ENCODE measurements at places on chromosomes 3 and 15. TPM values are rescaled to one million over a fixed set of nuclear protein-coding genes. Genes with fewer than 3 reads are reported as not detected.

- DNase-seq, result no peak
Observed at GRCh38 chr3:38907426-38907825, 91.4 kb upstream of the SCN10A start.

DNA sequence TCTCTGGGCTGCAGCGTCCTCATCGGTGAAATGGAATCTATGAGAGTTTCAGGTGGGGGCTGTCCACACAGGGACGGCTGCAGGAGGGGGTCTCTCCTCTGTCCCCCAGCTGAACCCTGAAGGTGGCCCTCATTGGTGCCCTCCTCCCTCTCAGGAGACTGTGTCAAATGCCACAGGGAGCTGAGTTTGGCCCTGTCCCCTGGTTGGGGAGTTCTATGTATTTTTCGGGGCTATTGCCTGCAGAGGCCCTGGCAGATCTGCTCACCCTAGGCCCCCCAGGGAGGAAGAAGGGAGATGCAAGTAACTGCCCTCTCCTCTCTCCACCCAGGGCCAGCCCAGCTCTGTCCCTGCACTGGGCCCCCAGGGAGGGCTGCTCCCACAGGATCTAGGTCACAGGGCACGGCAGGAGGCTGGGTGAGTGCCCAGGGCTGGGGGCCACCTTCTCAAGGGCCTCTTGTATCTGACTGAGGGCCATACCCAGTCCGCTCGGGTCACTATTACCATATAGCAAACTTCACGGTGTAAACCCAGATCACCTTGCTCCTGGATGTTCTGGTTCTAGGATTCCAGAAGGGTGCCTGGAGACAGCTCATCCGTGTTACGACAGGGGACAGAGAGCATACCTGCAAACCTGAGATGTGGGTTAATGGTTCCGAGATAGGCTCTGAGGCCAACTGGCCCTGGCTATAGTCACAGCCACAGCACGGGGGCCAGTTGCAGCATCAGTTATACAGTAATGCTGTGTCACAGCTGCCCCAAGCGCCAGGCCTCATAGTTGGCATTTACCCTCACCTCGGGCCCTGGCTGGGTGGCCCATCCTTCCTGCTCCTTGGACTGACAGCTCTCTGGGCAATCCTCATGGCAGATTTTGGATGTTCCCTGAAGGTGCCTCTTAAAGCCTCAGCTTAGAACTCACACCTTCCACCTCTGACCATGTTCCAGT is 102.4 kb upstream of the PRR23E start:
- no peak for DNase-seq

DNA sequence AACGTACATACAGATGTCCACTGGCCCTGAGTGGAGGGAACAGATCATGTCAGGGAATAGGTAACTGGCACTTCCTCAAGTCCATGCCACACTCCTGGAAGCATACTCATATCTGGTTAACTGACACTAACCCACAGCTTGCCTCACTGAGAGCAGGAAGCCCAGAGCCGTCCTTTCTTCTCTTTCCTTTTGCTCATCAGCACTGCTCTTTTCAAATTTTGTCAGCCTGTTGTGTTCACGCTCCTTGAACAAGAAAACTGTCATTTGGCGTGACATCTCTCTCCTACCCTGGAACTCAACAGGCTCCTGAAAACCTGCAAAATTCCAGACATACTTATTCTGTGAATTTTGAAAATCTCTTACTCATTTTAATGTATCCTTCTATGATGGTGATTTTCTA is 360.2 kb downstream of the MAGI1 start:
- no peak for DNase-seq

GRCh38 chr3:155231792-155232191 is 61.7 kb downstream of the STRIT1 start:
- no peak for DNase-seq

- DNase-seq, result peak; percentile 7
Observed at GRCh38 chr3:169148448-169149348, 514.8 kb downstream of the MECOM start.

GRCh38 chr3:73255609-73256029 is 194.2 kb downstream of the EBLN2 start:
- no peak for DNase-seq

GRCh38 chr3:185726254-185726967 is 98.4 kb downstream of the IGF2BP2 start:
- no peak for DNase-seq

DNA sequence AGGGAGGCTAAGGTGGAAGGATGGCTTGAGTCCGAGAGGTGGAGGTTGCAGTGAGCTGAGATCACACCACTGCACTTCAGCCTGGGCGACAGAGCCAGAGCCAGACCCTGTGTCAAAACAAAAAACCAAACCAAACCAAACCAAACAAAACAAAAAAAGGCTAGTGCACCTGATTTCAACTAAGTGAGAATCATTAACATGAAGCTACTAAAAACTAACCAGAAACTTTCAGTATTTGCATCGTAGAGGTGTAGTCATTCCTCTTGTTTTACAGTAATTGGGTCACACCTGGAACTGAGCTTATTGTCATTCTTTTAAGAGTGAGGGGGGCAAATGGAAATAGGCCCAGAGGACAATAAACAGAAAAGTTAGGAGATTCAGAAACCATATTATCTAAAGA is 58.5 kb downstream of the ST6GAL1 start:
- no peak for DNase-seq

- DNase-seq, result no peak
Observed at GRCh38 chr15:69691307-69692015, 238.8 kb downstream of the RPLP1 start.

- no peak for DNase-seq
Observed at GRCh38 chr3:181687731-181688130, 24.0 kb upstream of the SOX2 start.

DNA sequence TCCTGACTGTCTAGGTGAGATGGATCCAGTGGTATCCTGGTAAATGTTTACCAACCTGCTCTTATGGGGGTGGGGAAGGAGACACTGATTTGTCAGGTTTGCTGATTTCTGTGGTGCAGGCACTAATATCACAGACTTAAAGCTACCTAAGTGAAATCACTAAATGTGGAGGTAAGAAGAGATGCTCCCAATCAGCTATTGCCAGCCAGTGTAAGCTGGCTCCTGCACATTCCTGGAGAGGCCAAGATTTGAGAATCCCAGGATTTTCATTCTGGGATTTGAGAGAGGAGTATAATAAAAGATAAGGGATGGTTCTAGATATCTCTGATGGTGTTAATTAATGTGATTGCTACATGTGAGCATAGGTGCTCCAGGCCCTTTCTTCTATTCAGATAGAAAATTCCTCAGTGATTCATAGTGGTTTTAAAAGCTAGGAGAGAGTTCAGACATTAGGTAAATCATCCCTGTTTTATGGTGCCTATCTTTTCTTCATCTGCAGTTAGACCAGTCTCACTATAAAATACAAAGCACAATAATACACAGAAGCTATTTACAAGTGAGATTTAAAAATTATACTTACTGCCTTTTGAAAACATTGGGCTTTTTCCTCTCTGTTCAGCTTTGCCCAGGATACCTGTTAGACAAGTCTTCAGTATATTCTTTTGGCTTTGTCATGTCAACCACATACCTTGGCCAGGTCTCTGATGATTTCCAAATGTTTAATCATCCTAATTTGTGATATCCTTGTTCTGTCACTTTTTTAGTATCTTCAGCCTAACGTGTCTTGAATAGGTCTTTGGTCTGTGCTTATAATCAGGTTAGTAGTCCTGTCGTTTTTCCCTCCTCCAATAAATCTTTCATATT is 90.9 kb downstream of the MBNL1 start:
- no peak for DNase-seq

DNA sequence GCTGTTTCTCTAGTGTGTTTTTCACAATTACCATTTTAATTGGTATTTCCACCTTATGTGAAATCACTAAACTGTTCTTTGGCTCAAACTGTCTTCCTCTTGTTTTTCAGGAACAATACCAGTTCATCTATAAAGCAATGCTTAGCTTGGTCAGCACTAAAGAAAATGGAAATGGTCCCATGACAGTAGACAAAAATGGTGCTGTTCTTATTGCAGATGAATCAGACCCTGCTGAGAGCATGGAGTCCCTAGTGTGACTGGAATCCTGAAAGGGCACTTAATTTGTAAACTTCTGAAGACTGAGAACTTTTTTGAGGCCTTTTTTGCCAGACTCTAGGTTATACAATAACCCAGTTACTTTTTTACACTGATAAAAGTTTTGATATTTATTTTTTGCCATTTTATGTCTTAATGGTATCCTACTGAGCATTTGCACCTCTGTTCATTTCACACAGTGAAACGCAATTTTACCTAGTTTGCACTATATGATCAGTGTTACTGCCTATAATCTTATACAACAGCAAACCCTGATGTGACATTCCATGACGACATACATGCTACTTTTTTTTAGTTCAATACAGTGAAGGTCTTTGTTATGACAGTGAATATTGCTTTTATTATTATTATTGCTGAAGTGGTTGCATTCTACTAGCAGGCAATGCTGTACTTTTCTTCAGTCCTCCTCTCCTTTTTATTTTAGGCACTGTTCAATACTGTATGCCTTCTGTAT is 80.1 kb downstream of the FEZF2 start:
- DNase-seq, result no peak

DNA sequence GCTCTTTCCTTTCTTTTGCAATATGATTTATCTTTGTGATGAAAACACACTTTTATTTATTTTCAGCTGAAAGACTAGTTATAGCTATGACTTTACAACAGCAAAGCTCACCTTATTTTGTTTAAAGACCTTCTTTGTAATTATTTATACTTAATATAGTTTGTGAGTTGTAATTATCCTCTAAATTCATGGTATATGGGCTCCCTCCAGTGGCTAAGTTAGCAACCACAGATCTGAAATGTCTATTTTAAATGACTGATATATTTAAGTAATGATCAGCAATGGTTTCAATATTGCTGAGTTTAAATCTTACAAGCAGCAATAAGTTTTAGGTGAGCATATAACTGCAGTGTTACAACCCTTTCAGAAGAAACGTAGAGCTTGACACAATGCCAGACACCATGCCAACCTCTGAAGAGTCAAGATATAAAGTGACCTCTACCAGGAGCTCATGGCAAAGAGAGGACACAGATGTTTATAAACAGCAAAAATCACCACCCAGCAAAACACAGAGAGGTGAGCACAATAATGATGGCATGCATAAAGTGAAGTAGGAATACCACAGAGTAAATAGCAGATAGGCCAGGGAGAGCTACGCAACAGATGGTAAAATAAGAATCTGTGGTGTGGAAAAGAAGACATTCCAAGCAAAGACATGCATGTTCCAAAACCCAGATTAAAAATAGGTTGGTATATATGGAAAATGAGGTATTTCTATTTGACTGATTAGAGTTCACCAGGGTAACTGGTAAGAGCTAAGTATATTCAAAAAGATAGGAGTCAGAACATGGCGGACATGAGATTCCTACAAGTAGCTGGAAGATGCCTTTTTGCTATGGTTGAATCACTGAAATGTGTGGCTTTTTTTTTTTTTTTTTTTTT is 143.7 kb upstream of the ZNF385D start:
- DNase-seq, result no peak

DNA sequence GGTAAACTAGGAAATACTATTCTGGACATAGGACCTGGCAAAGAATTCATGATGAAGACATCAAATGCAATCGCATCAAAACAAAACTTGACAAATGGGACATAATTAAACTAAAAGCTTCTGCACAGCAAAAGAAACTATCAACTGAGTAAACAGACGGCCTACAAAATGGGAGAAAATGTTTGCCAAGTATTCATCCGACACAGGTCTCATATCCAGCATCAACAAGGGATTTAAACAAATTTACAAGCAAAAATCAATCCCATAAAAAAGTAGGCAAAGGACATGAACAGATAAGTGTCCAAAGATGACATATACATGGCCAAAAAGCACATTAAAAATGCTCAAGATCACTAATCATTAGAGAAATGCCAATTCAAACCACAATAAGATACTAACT is 1088.9 kb downstream of the NAALADL2 start:
- no peak for DNase-seq

DNA sequence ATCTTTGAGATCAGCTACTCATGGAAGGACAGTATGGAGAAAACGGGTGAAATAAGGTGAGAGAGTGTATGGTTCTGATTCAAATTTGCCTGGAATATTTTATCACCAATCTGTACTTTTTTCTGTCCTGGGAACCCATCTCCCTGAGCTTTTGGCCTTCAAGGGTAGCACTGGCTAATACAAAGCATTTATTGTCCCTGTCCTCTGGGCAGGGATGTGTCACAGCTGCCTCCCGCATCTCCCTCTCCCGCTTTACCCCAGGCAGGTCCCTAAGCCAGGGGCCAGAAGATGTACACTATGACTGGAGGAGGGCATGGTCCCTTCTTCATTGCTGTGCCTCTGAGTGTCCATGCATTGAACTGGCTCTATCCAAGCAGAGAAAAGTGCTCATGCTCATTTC is 201.7 kb upstream of the CHRNA7 start:
- DNase-seq, result no peak

GRCh38 chr3:51798411-51798963 is 19.4 kb upstream of the IQCF6 start:
- DNase-seq, result no peak

GRCh38 chr3:100748220-100748619 is 38.9 kb downstream of the TFG start:
- DNase-seq, result no peak

DNA sequence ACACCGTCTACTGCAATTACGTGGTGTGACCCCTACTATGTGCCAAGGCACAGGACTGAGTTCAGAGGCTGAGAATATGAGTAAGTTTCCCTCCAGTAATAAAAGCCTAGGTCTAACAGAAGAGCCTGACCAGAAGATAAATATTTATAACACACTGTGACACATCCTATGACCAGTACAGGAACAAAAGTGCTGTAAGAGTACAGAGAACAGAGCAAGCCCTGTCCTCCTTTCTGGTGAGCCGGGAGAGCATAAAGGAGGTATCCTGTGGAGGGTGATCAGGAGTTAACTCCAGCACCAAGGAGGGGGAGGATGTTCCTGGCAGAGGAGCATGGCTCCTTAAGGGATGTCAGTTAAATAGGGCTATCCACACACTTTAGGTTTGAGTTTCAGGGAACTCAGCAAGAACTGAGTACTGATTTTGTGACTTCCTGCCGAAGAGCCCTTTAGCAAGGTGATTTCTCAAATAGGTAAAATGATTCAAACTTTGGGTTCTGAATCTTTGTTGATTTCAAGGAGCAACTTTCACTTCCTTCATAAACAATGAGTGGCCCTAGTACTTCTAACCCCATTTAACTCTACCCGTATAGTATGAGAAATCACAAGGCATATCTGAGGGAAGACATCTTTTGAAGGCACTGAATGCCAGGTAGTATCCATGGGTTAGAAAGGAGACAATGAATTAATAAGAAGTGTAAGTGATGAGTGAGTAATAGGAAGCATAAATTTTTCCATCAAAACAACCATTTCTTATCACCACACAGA is 198.0 kb downstream of the THRB start:
- no peak for DNase-seq

The GOLGA8M gene
- 0.80 TPM for total RNA-seq

The KBTBD13 gene
- not detected for total RNA-seq

The KIF7 gene
- total RNA-seq, result not detected

The CGNL1 gene
- total RNA-seq, result 0.24 TPM

The IL17RE gene
- total RNA-seq, result 0.34 TPM

The SETD5 gene
- total RNA-seq, result 209 TPM

The NAALADL2 gene
- total RNA-seq, result not detected

The KNG1 gene
- total RNA-seq, result not detected

The MESP2 gene
- not detected for total RNA-seq

The B3GNT5 gene
- total RNA-seq, result 0.37 TPM

The PTPN23 gene
- 68.8 TPM for total RNA-seq

The LTK gene
- total RNA-seq, result 4.4 TPM

Data from B cell (primary cell).